Fibroblast of upper back skin (primary cell): ENCODE measurements at places on chromosomes 1 and 21.

- no peak for DNase-seq
Measured at GRCh38 chr1:82923931-82924330, 1075.0 kb downstream of the TTLL7 start.

- no peak for DNase-seq
Measured at GRCh38 chr1:51750729-51751128, 127.8 kb downstream of the NRDC start.

GRCh38 chr1:224211206-224211962 lies 28.3 kb downstream of the DEGS1 start:
- peak; percentile 79 for DNase-seq

GRCh38 chr1:198483645-198484044 lies 56.8 kb downstream of the ATP6V1G3 start:
- DNase-seq, result no peak

GRCh38 chr1:46526013-46526690 lies 25.3 kb downstream of the KNCN start:
- DNase-seq, result no peak

- no peak for DNase-seq
Measured at GRCh38 chr1:98260839-98261238, 340.0 kb upstream of the DPYD start.

- no peak for DNase-seq
Measured at GRCh38 chr1:206899717-206900116, 2.5 kb downstream of the IL24 start.

DNA sequence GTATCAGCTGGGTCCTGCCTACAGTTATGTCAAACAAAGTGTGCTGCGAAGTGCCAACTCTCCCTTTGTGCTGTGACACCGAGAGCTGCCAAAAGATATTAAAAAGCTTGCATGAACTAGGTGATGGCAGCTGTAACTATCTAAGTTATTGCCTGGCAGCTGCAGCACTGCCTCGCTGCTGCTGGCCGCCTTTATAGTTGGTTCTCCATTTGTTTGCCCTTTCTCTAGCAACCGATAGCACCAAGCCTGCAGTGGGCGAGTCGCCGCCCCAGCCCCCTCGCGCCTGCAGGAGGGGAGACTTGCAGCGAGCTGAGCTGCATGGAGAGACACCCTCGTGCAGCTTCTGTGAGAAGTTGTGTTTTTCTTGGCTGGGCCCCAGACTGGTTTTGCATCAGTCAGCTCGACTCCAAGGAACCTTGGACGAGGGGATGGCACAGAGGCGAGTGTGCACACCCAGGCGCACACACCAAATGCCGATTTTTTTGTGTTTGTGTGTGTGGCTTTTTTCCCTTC lies 330.6 kb downstream of the RPS6KC1 start:
- DNase-seq, result peak; percentile 17

- DNase-seq, result no peak
Measured at GRCh38 chr1:53031732-53032131, 30.3 kb upstream of the PODN start.

GRCh38 chr1:53083636-53084588 lies 21.9 kb downstream of the PODN start:
- DNase-seq, result no peak

DNA sequence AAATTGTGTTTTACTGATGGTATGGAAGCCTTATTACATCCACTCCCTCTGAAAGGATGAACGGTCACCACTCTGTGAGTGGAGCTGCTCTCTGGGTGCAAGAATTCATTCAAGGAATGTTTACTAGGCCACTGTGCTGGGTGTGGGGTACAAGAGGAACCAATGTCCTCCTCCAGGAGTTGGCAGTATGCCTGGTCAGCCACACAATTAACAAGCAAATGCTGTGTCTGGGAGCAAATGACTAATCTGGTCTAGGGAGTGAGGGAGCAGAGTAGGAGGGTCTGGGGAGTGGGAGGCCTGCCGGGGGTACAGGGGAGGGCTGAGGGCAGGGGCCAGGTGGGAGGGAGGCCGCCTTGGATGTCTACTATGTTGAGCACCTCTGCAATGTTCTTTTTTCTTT lies 27.2 kb upstream of the TDRD10 start:
- peak; percentile 93 for DNase-seq
